ENCODE measurements at places on chromosomes 4 and X. TPM values are rescaled to one million over a fixed set of nuclear protein-coding genes. Genes with fewer than 3 reads are reported as not detected.
A peak's percentile ranks its signal among the peaks of the same experiment; 100 is the strongest.

GRCh38 chr4:60656171-60656570, 544.0 kb upstream of the ADGRL3 start:
- peak; percentile 0 for DNase-seq

GRCh38 chrX:70488856-70489255, 44.2 kb downstream of the DLG3 start:
- no peak for DNase-seq

DNA sequence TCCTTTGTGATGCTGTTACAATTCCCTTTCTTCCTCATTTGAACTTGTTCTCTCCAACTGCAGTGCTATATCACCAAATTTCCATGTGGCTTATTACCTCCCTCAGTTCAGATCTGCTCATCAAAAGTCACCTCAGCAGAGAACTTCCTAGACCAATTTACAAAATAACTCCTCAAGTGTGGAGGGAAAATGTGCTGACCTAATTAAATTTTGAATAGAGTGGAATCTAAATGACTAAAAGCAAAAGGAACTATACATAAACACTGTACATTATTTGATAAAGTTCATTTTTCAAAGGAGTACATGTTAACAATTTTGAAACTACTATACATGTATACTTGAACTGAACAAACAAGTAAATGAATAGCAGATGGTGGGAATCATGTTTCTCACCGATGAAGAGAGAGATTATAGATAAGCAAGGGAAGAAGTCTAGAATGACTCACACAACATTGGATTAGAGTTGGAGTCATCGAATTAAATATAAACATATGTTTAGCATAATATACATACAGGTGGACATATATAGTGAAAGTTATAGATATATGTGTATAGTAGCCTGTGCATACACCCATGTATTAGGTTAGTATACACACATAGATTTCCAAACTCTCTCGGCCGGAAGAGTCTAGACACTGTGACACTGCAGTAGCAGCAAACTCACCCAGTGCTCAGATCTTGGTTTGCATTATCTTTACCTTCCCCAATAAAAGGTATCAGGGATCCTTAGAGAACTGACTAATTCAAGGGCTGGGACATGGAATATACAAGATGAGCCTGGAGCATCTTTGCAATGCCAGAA, 318.7 kb downstream of the PCDH18 start:
- DNase-seq = no peak

- DNase-seq = no peak
Measured at GRCh38 chr4:89658701-89659024, 178.3 kb downstream of the SNCA start.

GRCh38 chr4:76125816-76126215, 22.4 kb downstream of the NUP54 start:
- DNase-seq = no peak

DNA sequence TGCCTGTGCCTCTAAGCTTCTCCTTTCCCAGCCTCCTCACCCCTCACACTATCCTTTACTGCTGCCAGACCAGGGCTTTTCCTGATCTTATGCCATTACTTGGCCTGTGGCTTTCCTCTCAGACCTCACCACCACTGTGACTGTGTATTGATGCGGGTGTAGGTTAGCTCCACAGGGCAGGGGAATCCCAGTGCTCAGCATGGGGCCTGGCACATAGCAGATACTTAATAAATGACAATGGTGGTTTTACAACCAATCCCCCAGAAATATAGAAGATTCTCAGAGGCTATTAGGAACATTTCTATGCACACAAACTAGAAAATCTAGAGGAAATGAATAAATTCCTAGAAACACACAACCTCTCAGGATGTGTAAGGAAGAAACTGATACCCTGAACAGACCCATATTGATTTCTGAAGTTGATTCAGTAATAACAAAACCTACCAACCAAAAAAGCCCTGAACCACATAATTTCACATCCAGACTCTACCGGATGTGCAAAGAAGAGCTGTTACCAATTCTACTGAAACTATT, 129.6 kb upstream of the QRFPR start:
- DNase-seq = no peak

DNA sequence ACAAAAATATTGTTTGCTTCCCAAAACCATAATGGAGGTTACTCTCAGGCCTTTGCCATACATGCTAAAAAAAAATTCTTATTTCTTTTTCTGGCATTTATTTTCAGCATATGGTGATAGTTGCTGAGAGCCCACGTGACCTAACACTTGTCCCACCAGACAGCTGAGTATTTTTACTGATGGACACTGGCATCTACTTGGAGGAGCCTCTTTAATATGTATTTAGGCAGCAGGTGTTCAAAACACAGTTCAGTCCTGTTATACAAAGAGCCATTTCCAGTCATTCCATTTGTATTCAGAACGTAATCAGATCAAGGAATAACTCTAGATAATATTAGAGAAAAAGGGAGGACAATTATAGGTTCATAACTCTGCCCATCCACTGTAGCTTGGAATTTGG, 95.5 kb downstream of the CXCL13 start:
- no peak for DNase-seq

- peak; percentile 40 for DNase-seq
Measured at GRCh38 chr4:103018391-103019307, 856 bp downstream of the SLC9B1 start.

GRCh38 chrX:153888344-153888743, 2.4 kb upstream of the L1CAM start:
- DNase-seq = no peak

- no peak for DNase-seq
Measured at GRCh38 chr4:27807207-27807606, 946.6 kb downstream of the STIM2 start.

GRCh38 chr4:73540826-73541225, 59.3 kb downstream of the AFM start:
- no peak for DNase-seq

Gene MSX1
- total RNA-seq = 4.5 TPM

Gene AMOT
- total RNA-seq = 11.2 TPM

Gene RPA4
- total RNA-seq = 0.45 TPM

Gene RTL3
- total RNA-seq = not detected

Gene HHIP
- 0.05 TPM for total RNA-seq

Gene NDP
- total RNA-seq = not detected

All from SK-MEL-5 (cell line).